ENCODE measurements at places on chromosomes 13 and 19. TPM values are rescaled to one million over a fixed set of nuclear protein-coding genes. Genes with fewer than 3 reads are reported as not detected.

GRCh38 chr13:99313941-99314340, 6.7 kb upstream of the GPR183 start:
- no peak for DNase-seq

DNA sequence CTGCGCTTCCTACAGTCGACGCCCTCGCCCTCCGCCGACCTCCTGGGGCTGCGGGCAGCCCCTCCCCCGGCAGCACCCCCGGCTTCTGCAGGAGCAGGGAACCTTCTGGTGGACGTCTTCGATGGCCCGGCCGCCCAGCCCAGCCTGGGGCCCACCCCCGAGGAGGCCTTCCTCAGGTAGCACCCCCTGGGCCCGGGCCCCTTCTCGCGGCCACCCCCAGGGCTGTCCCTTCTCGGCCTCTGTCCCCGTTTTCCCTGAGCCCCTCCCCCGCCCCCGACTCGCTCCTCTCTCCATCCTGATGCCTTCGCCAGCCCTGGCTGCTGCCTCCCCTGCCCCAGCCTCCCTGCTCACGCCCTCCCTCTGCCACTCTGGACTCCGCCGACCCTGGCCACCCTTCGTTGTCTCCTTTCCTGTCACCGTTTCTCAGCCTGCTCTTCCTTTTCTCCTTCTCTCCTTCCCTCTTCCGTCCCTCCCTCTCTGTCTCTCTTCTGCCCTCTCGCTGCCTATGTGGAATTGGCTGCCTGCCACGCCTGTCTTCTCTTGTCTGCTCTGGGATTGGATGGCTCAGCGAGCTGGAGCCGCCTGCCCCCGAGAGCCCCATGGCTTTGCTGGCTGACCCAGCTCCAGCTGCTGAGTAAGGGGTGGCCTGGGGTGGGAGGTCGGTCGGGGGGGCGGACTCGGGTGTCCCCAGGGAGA, 11.0 kb downstream of the FUZ start:
- peak; percentile 84 for DNase-seq

DNA sequence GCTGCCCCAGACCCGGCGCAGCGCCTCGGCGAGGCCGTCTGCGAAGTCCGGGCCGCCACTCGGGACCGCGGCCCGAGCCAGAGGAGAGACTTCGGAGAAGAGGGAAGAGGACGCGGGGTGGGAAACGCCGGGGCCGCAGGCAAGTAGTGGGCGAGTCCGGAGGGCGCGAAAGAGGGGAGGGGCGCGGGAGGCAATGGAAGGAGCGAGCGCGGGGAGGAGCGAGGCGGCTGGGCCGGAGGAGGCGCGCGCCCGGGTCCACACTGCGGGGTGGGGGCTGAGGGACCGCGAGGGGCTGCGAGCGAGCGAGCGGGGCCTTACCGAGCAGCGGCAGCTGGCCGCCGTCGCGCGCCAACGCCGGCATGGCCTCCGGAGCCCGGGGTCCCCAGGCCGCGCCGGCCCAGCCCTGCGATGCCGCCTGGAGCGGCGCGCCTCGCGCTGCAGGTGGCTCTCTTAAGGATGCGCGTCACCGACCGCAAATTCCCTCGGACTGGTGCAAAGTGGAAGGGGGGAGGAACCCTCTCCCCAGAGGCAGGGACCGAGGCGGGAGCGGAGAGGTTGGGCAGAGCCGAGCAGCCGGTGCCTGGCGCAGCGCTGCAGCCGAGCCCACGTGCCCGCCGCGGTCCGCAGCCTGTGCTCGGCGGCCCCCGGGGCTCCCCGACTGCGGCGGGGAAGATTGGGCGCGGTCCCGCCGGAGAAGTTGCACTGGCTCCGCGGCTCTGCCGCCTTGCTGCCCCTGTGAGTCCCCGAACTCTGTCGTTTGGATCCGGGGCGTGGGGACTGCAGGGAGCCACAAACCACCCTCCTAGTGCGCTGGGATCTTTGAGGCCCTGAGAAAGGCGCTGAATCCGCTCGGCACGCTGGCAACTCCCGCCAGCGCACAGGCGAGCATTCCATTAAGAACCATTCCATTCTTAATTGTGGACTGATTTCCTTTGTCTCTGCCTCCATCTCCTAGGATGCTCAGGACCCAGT, at the start of gene FLT3:
Gene FLT3 (minus strand): TSS at position 427 of the 972 bp plus-strand sequence. CDS start 66 bp downstream, at position 361.
- DNase-seq: peak; percentile 27

The ZIC5 gene
- 0.05 TPM for polyA plus RNA-seq

DNA sequence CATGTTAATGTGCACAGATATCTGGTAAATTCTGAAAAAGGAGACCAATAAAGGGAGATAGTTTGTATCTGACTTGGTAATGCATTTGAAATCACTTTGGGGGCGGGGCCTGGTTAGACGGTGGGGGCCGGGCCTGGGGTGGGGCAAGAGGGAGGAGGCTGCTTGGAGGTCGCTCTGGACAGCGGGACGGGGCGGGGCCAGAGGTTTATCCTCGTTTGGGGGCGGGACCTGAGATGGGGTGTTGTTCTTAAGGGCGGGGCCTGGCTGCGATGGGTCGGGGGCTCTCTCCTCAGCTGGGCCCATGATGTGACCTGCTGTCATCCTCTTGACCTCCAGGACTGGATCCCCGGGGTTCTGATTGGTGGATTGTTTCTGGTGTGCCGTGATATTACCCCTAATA, 4.9 kb upstream of the ZNF808 start:
- no peak for DNase-seq

DNA sequence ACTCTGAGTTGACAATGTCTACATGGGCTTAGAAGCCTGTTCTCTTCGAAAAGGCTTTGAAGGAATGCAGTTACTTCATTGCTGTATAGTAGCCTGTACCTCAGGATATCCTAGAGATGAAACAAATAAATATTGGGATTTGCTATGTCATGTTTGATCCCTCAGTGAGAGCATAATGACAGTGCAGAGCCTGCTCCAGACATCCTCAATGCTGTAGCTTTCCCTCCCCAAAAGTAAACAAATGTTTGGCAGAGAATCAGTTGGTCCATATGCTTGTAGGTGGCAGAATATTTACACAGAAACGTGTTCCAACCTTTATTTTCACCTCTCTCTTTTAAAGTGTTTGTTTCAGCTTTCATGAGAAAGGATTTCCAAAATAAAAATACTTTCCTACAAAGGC, 515.3 kb upstream of the SGCG start:
- no peak for DNase-seq
